Stimulated activated CD8-positive, alpha-beta memory T cell treated with anti-CD3 and anti-CD28 coated beads, Interleukin-7, amount 100 ng/mL, for 4 hours (primary cell): ENCODE measurements at places on chromosomes 4 and X.

DNA sequence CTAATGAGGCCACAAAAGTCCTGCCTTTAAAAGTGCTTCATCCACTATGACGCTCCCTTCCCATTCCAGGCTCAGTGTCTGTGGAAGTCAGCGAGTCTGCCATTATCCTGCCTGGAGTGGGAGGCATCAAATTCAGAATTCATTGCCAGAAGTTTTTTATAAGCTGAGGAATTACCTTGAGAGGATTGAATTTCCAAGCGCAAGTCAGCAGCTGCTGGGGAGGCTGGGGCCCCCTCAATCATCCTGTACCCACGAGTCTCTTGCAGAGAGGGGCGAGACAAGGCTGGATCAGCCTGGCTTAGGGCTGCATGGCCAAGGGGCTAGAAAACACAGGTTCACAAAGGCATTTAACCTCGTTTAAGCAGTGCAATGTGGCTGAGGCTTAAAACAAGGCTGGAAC is 170.5 kb upstream of the NOCT start:
- DNase-seq = no peak

DNA sequence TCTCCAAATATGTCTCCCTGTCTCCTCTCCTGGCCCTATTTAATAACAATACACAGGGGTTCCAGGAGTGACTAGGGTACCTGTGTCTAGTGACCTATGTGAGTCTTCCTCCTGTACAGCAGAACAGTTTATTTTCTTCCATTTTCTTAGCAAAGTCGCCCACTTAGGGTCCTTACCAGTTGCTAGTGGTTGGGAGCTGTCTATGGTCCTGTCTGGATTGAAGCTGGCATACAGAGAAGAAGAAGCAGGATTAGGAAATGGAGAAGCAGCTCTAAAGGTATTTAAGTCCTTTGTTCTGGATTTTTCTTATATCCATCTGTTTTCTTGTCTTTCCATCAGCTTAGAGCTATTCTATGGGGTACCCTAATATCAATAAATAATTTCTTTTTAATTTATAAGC is 587.1 kb upstream of the CPEB2 start:
- no peak for DNase-seq

- no peak for DNase-seq
Measured at GRCh38 chr4:102826105-102826889, 1.1 kb downstream of the UBE2D3 start.

GRCh38 chr4:103244251-103244650 is 46.1 kb upstream of the CENPE start:
- DNase-seq = no peak

- no peak for DNase-seq
Measured at GRCh38 chrX:31555506-31555905, 483.7 kb upstream of the FTHL17 start.

GRCh38 chr4:150139297-150139865 is 61.1 kb downstream of the DCLK2 start:
- no peak for DNase-seq

GRCh38 chrX:151184705-151185104 is 8.3 kb downstream of the GPR50 start:
- DNase-seq = no peak

GRCh38 chr4:123939621-123940020 is 543.0 kb downstream of the SPRY1 start:
- no peak for DNase-seq

DNA sequence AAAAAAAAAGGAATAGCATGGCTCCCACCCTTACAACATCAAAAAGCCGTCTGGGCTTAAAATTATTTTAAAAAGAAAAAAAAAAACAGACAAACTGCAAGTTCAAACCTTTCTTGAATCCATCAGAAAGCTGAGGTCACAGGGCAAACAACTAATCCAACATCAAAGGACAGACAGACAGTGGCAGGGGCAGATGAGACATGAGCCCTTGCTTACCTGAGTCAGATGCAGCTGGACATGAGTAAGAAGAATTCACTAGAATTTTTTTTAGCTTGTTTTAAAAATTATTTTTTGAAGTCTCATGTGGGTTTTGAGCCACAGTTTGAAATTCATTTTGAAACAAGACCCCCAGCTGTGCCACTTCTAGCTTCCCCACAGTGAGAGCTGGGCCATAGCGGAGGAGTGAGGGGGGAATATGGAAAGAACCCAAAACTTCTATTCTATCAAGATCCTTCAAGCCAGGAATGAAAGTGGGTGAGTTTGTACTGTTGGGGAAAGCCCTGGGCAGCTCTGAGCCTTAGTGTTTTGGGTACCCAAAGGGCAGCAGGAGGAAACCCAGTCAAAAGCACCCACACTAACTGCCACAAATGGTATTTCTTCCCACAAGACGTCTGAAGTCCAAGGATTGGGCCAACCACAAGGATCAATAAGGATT is 111.4 kb downstream of the ATXN3L start:
- no peak for DNase-seq

DNA sequence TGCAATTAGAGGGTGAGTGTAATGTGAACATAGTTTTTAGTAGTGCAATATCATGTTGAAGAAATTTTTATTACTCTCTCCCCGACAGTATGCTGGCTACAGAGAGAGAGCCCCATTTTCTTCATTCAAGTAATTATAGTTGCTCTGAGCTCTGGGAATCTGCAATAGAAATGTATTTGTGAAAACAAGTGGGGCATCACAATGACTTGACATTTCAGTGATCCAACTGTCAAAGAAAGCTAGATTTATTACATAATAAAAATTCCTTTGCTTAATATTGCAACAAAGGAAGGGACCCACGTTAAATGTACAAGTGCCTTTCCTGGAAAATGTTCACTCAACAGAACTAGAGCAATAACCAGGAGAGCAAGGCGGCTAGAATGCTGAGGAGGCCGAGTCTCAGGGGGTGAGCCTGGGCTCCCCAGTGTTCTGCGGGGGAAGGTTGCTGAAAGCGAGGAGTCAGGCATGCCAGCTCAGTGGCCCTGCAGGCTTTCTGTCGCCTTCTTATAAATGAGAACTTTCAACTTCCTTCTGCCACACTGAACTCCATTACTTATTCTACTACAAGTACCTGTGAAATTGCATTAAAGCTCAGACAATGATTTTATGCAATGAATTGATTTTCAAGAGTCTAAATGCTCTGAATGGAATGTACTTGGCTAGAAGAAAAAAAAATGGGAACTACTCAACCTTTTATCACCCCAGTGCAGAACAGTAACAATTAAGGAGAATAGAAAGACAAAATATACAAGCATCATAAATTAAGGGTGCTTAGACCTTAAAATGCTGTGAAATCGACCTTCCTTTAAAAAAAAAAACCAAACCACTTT is 476.4 kb downstream of the AFF2 start:
- no peak for DNase-seq

- no peak for DNase-seq
Measured at GRCh38 chrX:41276661-41277506, 57.1 kb upstream of the DDX3X start.

DNA sequence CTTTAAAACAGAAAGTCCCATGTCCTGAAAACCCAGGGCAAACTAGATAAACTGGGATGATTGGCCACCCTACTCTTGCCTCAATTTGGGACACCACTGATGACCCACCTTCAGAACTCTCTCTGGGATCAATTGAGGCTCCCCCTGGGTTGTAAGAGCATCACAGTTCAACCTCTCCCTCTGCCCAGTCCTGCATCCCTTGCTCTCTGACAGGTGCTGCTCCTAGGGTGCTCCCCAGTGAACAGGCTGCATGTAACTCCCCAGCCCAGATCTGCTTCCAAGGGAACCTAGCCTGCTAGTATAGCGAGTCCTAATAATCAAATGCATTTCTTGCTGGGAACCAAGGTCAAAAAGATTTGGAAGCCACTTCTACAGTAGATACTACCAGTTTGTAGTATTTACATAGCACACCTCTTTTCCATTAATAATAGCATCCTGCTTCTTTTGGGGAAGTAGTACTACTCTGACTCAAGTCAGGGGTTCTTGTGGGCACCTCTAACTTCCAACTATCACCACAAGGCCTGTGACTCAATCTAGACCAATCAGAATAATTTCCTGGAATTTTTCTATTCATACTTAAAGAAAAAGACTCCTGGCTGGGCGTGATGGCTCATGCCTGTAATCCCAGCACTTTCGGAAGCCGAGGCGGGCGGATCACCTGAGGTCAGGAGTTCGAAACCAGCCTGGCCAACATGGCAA is 42.1 kb upstream of the SPINK2 start:
- no peak for DNase-seq

- no peak for DNase-seq
Measured at GRCh38 chrX:154732421-154733065, 18.3 kb downstream of the GAB3 start.

GRCh38 chr4:121243485-121243884 is 79.4 kb upstream of the TNIP3 start:
- no peak for DNase-seq

DNA sequence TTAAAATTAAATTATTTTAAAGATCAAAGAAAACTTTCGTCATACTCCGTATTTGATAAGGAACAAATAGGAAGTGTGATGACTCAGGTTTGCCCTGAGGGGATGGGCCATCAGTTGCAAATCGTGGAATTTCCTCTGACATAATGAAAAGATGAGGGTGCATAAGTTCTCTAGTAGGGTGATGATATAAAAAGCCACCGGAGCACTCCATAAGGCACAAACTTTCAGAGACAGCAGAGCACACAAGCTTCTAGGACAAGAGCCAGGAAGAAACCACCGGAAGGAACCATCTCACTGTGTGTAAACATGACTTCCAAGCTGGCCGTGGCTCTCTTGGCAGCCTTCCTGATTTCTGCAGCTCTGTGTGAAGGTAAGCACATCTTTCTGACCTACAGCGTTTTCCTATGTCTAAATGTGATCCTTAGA is at the start of gene CXCL8:
Gene CXCL8, plus strand, starts transcription at position 217 of the 426 bp plus-strand sequence. Its CDS starts 90 bp downstream, at position 307.
- no peak for DNase-seq

DNA sequence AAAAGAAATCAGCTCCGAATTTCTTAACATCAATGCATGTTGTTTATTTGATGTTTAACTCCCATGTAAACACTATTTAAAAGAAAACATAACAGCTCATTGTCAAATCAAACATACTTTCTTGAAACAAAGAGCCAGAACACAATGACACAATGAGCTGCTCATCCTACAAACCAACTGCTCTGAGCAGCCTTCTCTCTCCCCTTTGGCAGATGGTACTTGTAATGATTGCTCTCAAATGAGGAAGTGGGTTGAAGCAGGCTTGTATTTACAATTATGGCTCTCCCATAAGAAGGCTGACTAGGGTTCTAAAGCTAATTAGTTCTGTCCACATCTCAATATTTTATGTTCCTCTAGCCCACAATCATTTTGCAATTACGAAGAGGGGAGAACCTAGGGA is 637.8 kb upstream of the ADGRL3 start:
- no peak for DNase-seq

- no peak for DNase-seq
Measured at GRCh38 chr4:76758290-76758882, 139.6 kb downstream of the SOWAHB start.

DNA sequence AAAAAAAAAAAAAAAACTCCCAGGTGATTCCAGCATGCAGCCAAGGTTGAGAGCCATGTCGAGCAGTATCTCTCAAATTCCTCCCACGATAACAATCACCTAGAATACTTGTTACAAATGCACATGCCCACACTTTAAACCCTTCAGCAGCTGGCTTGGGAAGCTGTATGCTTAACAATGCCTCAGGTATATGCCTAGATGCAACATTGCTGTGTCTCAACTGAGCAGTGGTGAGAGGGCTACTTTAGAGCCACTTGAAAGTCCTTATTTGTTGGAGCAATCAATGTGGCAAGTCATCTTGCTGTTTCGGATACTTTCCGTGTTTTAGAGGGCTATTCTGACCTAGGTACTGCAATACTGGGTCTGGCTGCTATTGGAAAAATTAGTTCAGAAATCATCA is 487.4 kb downstream of the INPP4B start:
- DNase-seq = no peak

DNA sequence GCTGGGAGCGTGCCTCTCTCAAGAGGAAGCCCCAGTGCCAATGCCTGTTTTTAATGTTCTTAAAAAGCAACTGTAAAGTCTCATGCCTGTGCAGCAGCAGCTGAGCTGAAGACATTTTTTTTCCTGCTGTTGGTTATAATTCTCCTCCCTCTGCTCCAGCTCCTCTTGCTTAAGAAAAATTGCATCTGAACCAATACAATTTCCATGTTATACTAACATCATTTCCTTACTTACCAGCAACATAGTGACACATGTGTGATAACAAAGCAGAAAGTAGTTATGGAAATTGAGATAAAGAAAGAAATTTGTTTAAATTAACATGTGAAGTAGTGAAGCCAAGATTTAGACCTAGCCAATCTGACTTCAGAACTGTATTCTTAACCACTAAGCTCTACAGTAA is 101.4 kb downstream of the TBC1D19 start:
- DNase-seq = no peak

GRCh38 chr4:139419388-139419914 is 34.5 kb upstream of the RAB33B start:
- DNase-seq = peak; percentile 1

- DNase-seq = no peak
Measured at GRCh38 chrX:110491846-110492620, 133.4 kb downstream of the RTL9 start.

GRCh38 chr4:67861513-67861912 is 22.3 kb downstream of the TMPRSS11D start:
- no peak for DNase-seq

- DNase-seq = no peak
Measured at GRCh38 chrX:6849716-6850414, 297.6 kb upstream of the STS start.

- no peak for DNase-seq
Measured at GRCh38 chr4:90621080-90621479, 493.9 kb downstream of the CCSER1 start.

DNA sequence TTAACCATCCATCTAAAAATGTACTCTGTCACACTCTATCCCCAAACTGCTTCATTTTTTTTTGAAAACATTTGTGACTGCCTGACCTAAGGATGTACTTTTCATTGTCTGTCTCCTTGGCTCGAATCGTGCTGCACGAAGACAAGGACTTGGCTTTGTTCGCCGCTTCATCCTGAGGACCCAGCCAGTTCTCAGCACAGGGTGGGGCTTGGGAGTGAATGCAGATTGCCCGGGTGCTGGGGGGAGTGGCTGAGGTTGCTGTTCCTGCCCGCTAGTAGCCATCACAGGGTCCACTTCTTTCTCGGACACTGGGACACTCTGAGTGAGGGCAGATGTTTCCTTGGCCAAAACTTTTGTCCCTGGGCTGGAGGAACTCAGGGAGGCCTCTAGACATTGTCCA is 70.1 kb upstream of the CLCN4 start:
- DNase-seq = no peak

- no peak for DNase-seq
Measured at GRCh38 chrX:16822723-16823122, 36.5 kb downstream of the TXLNG start.

- no peak for DNase-seq
Measured at GRCh38 chr4:41429280-41429669, 108.7 kb upstream of the LIMCH1 start.

DNA sequence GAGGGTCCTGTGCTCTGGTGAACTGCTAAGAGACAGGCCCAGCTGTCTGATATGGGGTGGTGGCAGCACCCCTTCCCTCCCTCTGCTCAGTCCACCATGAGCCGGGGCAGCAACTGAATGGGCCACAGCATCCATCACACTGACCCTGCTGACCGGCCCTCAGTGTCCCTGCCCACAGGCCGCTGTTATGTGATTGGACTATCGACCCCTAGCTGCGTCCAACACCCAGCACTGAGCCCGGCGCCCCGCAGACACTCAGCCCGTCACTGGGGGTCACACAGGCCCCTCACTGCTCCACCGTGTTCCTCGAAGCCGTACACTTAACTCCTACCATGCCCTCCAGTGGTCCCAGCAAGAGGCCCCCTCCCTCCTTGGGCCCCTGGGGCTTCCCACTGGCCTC is 88.8 kb upstream of the PSAPL1 start:
- no peak for DNase-seq
